ENCODE measurements at places on chromosomes 11 and 22.

- DNase-seq = no peak
Observed at GRCh38 chr11:108788565-108789199, 123.8 kb downstream of the DDX10 start.

DNA sequence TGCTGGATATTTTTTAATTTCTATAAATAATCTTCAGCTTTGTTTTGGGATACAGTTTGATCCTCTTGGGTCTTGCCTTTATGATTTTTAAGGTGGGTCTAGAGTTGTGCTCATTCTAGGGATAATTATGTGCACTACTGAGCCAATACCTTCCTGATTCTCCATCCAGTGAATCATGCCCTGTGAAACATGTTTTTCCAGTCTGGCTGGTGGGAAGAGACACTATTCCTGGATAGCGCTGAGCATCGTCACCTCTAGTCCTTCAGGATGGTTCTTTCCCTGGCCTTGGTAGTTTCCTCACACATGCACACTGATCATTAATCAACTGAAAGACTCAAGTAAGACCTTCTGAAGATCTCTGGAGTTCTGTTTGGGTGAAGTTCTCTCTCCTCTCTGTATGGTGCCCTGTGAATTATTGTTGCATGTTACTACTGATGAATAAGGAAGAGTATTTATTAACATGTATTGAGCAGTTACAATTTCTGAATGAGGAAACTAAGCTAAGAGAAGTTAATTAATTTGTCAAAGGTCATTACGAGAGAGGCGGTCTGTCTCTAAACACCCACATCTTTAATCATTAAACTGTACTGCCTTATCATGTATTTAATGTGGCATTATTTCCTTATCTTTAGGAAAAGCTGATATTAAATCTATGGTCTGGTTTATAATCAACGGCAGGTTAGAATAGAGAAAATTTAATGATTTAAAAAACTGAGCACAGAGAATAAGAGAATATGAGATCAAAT, 39.1 kb upstream of the LIPT2 start:
- DNase-seq = no peak

- DNase-seq = no peak
Observed at GRCh38 chr11:115693002-115693401, 188.8 kb upstream of the CADM1 start.

- DNase-seq = peak; percentile 75
Observed at GRCh38 chr11:117426297-117426685, 98.6 kb downstream of the CEP164 start.

DNA sequence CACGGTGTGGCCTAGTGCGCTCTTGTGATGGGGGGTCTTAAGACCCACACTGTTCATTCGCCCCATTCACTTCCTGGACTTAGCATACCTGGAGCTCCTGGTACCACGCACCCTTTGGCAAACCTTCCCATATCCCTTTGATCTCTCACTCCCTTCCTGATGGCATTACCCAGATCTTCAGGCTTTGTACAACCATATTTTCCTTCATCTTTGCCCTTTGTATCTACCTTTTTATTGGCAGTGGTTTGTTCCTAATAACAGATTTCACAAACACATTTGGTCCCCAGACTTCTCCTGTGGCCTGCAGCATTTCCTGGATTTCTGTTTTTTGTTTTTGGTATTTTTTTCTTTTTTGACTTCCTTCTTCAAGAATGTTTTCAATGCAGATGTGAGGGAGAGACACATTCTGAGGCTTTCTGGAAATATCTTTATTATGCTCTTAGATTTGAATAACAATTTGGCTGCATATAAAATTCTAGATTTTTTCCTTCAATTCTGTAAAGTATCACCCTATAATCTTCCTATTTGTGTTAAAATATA, 16.1 kb upstream of the IFITM3 start:
- DNase-seq = no peak

DNA sequence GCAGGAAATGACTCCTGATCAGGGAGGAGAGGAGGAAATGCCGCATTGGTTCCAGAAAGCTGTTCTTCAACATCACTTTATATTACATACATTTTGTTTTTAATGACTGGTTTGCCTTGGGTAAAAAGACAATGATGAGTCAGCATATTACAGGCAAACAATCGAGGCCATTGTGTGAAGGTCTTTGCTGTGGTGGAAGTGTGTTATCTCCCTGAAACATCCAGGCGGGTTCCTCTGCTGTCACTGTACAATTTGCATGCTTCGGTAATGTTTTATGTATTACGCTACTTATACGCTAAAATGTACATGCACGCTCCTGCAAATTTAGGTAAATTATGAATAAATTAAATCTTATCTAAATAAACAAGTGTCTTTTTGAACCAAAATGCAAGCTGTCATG, 161.1 kb downstream of the KIRREL3 start:
- DNase-seq = no peak

DNA sequence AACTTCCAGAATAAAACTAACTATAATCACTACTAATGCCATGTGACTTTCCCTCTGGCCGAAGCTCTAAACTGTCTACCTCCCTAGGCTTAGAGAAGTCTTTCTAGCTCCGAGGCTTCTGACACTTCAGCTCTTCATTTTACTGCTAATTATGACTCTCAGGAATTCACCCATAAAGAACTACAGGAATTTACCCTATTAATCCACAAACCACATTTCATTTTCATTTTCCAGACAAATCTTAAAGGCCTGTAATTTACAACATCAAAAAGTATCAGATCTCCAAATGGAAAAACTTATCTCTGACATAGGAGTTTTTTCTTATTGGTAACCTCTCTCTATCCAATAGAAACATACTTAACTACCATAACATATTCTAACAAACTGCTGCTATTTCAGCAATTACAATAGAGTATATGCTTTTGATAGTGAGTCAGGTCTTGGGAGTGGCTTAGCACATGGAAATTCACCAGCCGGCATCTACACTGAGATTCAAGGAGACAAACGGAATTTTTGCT, 33.4 kb downstream of the MRTFA start:
- DNase-seq = no peak

- no peak for DNase-seq
Observed at GRCh38 chr22:39149915-39150847, 2.3 kb downstream of the CBX7 start.

- DNase-seq = no peak
Observed at GRCh38 chr11:120021978-120022377, 115.9 kb downstream of the TRIM29 start.

DNA sequence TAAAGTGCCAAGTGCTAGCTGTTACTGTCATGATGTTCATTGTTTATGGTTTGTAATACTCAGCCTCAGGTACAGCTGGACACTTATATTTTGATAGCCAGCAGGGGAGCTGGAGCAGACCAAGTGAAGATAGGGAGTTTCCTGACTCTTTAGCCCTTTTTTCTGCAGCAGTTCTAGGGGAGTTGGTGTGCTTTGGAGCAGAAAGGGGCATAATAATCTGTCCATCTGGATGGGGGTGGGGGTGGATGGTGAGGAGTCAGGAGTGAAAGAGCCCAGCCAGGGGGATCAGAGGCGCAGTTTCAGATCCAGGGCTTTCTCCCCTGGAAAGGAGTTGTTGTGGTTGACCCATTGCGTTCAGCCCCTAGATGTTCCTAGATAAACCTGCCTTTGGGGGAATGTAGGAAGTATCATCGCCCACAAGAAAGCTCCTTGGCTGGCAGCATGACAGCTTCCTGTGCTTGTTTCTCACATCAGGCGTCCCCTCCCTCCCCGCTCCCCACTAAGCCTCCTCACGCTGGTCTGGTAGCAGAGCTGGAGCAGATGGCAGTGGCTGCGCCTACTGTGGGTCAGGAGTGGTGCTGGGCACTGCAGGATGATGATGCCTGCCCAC, 41.9 kb downstream of the MED15 start:
- DNase-seq = peak; percentile 70

DNA sequence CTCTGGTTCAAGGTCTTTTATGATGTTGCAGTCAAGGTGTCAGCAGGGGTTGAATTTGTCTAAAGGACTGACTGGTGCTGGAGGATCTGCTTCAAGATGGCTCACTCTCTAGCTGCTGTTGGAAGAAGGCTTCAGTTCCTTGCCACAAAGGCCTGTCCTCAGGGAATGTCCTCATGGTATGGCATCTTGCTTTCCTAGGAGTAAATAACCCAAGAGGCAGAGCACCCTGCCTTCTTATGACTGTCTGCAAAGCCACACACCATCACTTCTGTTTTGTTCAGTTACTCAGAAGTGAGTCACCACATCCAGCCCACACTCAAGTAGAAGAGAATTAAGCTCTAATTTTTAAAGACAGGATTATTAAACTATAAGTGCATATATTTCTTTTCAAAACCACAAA, 45.2 kb downstream of the PLAAT5 start:
- no peak for DNase-seq

- DNase-seq = no peak
Observed at GRCh38 chr22:46462726-46463371, 74.6 kb downstream of the CELSR1 start.

- no peak for DNase-seq
Observed at GRCh38 chr11:86483940-86484794, 109.5 kb downstream of the CCDC81 start.

- DNase-seq = no peak
Observed at GRCh38 chr11:8839957-8840945, 70.7 kb upstream of the AKIP1 start.

GRCh38 chr11:61370349-61371005, 8.3 kb downstream of the TMEM138 start:
- no peak for DNase-seq

GRCh38 chr11:130725421-130726233, 190.7 kb downstream of the SNX19 start:
- DNase-seq = no peak

DNA sequence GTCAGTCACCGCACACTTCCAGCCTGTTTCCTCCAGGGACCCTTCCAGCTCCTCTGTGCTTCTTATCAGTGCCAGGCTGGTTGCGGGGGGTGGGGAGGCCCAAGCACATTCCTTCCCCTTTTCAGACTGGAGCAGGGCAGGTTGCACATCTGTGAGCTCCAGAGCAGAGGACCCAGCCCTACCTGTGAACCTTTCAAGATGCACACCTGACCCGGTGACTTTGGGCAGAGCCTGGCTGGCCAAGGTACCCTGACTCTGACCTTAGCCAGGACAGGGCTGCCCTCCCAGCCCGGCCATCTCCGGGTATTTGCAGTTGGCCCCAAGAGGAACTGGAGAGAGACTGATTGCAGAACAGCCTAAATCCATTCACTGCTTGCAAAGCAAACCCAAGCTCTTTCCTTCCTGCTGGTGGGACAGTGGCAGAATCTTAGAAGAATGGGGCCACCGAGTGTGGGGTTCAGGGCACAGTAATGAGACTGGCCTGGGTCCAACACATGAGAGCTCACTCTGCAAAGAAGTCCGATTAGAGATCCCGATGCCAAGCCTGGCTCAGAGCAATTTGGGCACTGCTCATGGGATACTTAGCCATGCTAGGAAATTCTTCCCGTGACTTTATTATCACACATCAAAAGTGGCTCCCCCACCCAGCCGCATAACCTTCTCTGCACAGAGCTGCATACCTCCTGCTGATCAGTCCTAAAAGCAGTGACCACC, 64.7 kb upstream of the CCND1 start:
- no peak for DNase-seq

DNA sequence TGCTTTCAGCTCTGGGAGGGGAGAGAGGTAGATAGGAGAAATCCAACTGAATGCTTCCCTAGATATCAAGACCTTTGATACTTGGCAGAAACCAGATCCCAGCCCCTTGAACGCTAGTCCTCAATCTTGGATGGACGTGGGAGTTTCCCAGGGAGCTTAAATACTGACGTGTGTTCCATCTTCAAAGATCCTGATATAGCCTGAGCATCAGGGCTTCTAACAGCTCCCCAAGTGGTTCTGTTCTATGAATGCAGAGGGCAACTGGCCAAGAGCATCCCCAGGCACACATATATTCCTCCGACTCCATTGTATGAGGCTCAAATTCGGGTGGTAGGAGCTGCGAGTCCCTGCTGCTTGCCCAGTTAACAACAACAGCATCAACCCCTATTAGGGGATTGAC, 8.7 kb upstream of the ACCS start:
- no peak for DNase-seq

- DNase-seq = no peak
Observed at GRCh38 chr11:107719073-107719472, 7.2 kb upstream of the SLN start.

DNA sequence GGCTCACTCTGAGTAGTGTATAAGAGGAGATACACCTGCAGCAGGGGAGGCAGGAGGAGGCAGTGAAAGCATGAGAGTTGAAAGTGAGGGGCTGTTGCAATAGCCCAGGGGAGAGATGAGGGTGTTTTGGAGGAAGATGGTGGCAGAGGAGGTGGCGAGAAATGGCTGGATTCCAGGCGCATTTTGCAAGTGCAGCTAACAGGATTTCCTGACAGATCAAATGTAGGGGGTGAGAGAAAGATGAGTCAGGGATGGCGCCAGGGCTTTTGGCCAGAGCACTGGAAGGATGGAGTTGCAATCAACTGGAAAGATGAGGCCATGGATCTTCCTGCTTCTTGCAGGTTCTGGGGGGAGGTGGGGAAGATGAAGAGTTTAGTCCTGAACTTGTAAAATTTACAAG, 16.8 kb upstream of the TSPAN18 start:
- DNase-seq = no peak

DNA sequence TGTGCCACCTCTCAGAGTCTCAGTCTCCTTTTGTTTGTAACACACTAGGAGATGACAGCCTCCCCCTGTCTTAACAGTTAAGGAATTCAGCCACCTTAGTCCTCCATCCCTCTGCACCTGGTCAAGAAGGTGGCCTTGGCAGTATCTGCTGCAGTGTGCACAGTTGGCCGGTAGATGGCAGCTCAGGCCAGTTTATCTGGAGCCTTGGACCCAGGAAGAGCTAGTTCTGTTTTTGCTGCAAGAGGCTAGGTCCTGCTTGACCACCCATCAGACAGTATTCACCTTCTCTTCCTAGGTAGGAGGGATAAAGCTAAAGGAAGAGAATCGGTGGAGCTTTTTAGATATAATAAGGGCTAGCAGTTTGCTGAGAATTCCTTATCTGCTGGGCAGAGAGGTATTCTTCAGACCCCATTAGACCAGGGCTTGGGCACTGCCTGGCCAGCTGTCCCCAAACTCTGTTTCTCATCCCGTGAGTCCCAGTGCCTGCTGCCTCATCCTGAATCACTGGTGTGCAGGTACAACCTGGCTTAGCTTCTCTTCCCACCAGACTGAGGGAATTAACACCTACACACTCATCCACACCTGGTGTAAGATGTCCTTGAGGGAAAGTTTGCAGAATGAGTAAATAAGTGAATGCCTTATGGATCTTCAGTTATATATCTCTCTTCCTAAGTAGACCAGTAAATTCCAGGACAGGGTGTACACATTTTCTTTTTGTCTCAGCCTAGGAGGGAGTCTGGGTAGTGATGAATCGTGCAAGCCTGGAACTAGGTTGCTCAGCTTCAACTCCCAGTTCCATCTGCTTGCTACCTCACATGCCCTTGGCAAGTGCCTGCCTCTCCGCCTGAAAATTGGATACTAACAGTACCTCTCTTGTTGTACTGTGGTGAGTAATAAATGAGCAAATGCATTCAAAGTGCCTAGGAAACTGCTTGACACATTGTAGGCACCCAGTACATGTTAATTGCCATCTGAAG, 70.8 kb upstream of the NARS2 start:
- peak; percentile 59 for DNase-seq

- no peak for DNase-seq
Observed at GRCh38 chr11:95137299-95137698, 47.7 kb downstream of the ENDOD1 start.

Data from activated T-cell treated with anti-CD3 and anti-CD28 coated beads, Interleukin-2, amount 50 U/mL, for 1 hour (primary cell).